Placental pericyte (primary cell): ENCODE measurements at places on chromosomes 12 and 14. TPM values are rescaled to one million over a fixed set of nuclear protein-coding genes. Genes with fewer than 3 reads are reported as not detected.

The EML5 gene
- total RNA-seq, result under 0.01 and 0.86 TPM in 2 replicates

The FGF23 gene
- total RNA-seq, result not detected in 2 replicates

The SYCP3 gene
- under 0.01 TPM in 2 replicates for total RNA-seq

The ALDH1L2 gene
- 30.5 and 52.5 TPM in 2 replicates for total RNA-seq

The ISM2 gene
- 0.29 TPM in 1 of 2 replicates, not detected in the other for total RNA-seq

The TAS2R46 gene
- 2.6 and 3.5 TPM in 2 replicates for total RNA-seq

The PTPN21 gene
- 11.6 and 14.5 TPM in 2 replicates for total RNA-seq

The SIX1 gene
- total RNA-seq, result 0.57 TPM in 1 of 2 replicates, not detected in the other

The DDX54 gene
- 40.9 and 58.7 TPM in 2 replicates for total RNA-seq

The RPL10L gene
- total RNA-seq, result not detected in 2 replicates

The FCF1 gene
- 36.1 and 42.0 TPM in 2 replicates for total RNA-seq

The LBHD2 gene
- not detected in 2 replicates for total RNA-seq

The TPPP2 gene
- total RNA-seq, result not detected in 2 replicates

The TTC9 gene
- total RNA-seq, result under 0.01 TPM in 1 of 2 replicates, not detected in the other

The CCDC175 gene
- not detected in 2 replicates for total RNA-seq

The DHRS4L2 gene
- 3.3 and 9.6 TPM in 2 replicates for total RNA-seq

The OTUB2 gene
- 0.66 and 0.86 TPM in 2 replicates for total RNA-seq

The LTBR gene
- 111 and 237 TPM in 2 replicates for total RNA-seq

The KLHL33 gene
- total RNA-seq, result under 0.01 TPM in 1 of 2 replicates, not detected in the other

The PRPH gene
- not detected in 2 replicates for total RNA-seq

The IFT43 gene
- 19.2 and 54.5 TPM in 2 replicates for total RNA-seq

The GPR137C gene
- total RNA-seq, result 0.43 and 0.44 TPM in 2 replicates

The TGM1 gene
- 1.5 and 3.4 TPM in 2 replicates for total RNA-seq

The CAPZA3 gene
- not detected in 2 replicates for total RNA-seq

The TCP11L2 gene
- 19.6 and 55.4 TPM in 2 replicates for total RNA-seq

The KRT83 gene
- not detected in 2 replicates for total RNA-seq

The MYBPC1 gene
- not detected in 2 replicates for total RNA-seq
